ENCODE measurements at places on chromosomes 1 and 21.
A peak's percentile ranks its signal among the peaks of the same experiment; 100 is the strongest.

DNA sequence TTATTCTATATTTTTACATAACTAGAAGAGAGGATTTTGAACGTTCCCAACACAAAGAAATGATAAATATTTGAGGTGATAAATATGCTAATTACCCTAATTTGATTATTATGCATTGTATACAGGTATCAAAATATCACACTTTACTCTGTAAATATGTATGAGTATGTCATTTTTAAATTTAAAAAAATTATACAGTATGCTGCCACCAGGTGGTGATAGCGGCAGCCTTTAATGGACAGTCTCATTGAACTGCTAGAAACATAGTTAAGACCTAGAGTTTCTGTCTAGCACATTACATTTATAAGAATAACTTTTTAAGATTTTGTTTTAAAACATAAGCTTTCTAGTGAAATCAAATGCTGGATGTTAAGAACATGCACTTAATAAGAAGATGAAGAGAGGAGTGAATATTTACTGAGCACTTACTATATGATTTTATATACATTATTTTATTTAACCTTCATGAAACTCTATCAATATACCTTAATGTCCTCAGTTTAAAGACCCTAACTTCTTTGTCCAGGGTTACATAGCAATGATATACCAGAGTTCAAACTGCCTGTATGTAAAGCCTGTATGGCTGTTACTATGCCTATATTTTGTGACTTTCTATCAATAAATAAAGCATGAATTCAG lies 207.1 kb downstream of the NUF2 start:
- DNase-seq: no peak

DNA sequence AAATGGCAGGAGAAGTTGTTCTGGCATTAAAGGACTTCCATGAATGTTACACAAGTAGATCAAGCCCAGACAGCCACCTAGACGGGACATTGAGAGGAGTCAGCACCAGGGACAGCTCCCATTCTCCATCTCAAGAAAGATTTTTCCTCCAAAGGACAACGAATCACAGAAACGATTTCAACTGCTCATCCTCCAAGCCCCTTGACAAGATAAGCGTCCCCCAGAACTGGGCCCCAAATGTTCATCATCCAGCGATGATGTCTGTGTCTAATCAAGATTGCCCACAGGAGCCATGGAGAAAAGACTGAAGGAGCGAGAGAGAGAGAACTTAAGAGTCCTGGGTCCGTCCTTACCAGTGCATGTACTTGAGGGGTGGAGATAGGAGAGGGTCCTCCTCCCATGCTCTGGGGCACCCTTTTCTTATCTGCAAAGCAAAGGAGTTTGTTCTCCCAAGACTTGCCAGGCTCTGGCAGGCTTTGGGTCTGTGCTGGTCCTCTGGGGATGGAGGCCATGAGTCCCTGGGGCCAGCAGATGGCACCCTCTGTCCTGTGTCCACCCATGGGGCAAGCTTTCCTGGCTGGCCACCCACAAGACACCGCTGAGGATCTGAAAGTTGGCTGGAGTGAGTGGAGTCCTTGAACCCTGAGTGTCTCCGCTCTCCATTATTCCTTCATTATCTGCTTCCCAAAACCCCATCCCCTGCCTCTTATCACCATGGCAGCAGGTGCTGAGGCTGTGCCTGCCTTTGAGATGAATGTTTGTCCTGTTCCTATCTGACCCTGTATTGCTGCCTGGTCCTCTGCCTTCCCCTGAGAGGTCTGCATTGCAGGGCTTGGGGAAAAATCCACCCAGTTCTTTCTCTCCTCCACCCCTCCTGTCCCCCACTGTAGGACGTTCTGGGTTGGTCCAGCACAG lies 164.6 kb downstream of the ACTL8 start:
- DNase-seq: no peak

GRCh38 chr1:57377339-57378139 lies 46.3 kb downstream of the DAB1 start:
- peak; percentile 40 for DNase-seq

- no peak for DNase-seq
Observed at GRCh38 chr1:201090541-201090940, 21.7 kb downstream of the CACNA1S start.

DNA sequence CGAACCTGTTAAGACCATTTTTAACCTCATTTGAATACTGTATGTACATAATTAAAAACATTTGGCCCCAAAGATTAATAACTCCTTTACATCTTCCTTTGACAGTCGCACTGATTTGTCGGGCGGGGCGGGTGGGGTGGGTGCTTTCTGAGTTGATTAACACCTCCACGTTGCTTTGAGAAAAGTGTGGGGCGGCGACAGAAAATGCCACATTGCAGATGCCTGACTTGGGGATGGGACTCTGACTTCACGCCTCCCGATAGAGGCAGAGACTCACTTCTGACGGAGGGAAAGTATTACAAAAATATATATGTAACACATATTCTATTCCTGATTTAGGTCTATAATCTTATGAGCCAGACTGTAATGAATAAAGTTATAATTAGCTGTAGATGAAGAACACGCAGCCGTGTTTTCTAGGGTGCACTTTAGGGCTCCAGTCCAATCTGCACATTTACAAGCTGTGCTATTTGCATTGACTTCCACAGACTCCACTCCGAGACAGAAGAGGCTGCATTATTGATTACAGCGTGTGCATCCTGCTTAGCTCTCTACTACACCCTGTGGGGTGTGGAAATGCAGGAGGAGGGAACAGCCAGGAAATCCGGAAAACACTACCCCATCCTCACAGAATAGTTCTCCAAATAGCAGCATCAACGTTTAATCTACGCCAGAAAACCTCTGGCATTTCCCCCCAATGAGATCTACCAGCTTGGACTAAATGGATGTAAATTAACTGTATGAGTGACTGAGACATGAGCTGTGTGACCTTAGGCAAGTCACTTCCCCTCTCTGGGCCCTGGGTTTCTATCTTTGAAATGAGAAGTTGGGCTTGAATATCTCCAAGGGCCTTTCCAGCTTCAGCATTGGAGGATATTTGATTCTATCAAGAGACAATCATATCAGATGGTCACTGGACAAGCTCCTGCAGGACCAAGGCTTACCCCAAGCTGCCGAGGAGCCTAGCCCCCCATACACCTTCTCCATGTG lies 308.0 kb downstream of the RRAGC start:
- DNase-seq: no peak

- DNase-seq: no peak
Observed at GRCh38 chr1:157238585-157238984, 100.4 kb upstream of the ETV3 start.

- no peak for DNase-seq
Observed at GRCh38 chr1:244839656-244840055, 4.2 kb downstream of the COX20 start.

DNA sequence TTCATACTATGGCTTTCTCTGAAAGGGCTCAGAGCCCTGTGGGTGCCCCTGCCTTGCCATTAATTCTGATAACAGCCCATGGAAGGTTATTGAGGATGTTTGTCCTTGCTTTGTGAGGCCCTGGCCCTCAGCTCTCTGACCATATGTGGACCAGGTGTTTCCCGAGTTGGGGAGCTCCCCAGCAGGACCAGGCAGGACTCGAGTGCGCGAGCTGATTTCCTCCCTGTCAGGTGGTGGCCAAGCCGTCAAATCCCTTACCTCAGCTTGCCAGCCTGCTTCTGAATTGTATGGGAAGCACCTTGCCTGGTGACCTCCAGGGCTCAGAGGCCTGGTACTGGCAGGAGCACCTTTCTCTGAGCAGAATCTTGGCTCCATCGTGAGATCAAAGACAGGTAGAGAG lies 17.9 kb upstream of the SDE2 start:
- no peak for DNase-seq

- no peak for DNase-seq
Observed at GRCh38 chr1:222631611-222632208, 13.8 kb downstream of the MIA3 start.

DNA sequence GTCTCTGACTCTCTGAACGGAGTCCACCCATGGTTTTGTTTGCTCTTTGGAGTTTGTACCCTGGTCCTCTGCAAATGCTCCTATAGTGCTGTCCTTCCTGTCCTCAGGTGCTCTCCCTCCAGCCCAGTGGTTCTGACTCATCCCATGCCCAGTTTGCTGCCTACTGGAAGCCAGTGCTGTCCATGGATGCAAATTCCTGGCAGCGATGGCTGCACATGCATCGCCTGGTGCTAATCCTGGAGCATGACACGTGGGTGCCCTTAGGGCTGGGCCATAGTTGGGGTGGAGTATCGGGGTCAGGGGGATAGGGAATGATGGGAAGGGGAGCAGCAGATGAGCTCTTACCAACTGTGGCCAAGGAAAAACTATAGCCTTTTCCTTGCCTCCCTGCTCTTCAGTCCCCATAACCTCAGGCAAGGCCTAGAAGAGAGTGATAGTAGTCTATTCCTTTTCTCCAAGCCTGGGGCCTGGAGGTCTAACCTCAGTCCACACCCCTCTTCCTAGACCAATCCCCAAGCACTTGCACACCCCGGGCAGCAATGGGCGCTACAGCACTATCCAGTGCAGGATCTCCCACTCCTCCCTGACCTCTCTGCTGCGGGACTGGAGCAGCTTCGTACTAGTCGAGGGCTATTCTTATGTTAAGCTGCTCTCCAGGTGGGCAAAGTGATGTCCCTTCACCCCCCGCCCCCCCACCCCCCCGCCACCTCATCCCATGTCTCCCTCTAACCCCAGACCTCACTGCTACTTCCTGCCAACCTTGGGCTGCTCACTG lies 31.6 kb downstream of the HYI start:
- DNase-seq: no peak

DNA sequence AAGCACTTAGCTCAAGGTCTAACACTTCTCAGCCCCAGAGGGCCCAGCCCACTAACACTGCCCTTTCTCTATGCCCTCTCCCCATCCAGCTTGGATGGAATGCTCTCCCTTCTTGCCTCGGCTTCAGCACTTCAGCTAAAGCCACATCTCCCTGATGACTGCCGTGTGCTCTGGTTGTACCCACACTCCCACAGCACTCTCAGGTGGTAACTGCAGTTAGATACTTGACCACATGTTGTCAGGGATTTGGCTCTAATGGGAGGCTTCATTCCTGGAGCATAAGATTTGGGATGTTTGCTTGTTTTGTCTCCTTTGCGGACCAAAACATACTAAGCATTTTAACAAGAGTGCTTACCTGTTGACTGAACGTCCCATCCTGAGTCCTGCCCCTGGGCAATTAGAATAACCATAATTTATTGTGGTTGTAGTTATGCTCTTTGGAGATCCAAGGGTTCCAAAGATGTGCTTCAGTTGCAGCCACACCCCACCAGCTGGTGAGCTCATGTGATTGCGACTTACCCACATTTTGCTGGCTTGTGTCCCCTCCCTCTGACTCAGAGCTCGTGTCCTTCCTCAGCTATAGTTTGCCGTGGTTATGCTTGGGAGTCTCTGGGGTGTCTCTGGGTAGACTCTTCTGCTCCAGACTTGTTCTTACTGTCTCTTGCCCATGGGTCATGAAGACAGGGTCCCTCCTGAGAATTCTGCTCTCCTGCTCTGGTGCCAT lies 7.7 kb upstream of the SLC26A9 start:
- no peak for DNase-seq

- no peak for DNase-seq
Observed at GRCh38 chr1:202852163-202852904, 36.6 kb downstream of the RABIF start.

- peak; percentile 86 for DNase-seq
Observed at GRCh38 chr1:153362187-153362775, 4.6 kb downstream of the S100A9 start.

- no peak for DNase-seq
Observed at GRCh38 chr1:195748969-195749368, 859.3 kb downstream of the KCNT2 start.

- no peak for DNase-seq
Observed at GRCh38 chr1:184021728-184022127, 15.8 kb downstream of the COLGALT2 start.

GRCh38 chr21:25842925-25843324 lies 108.2 kb downstream of the GABPA start:
- no peak for DNase-seq

DNA sequence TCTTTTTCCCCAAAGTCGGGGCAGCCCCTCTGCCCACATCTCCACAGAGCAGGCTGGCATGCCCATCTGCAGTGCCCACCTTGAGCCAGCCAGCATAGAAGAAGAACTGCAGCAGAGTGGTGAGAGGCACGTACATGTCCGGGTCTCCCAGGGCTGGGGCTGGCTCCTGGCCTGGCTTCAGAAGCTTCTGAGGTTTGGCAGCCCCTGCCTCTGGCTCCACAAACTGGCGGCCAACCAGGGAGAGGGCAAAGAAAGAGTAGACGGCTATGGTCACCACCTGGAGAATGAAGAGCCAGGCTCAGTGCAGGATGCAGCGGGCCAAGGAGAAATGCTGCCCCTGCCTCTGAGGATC lies 3.0 kb downstream of the BEST4 start:
- no peak for DNase-seq

DNA sequence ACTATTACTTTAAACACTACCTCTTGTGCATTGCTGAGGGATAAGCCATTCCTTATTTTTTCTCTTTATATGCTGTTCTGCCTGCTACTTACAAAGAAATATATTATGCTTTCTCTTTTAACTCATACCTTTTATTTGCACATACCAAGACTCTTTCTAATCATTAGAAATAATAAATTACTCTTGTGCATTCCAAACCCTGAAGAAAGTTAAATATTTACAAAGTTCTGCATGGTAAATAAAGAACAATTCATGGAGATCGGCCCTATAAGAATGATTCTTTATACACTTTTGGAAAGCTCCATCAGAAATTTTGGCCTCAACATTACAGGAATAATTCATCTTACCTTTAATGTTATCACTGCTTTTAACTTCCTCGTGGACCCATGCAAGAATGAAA lies 86.7 kb upstream of the PALMD start:
- DNase-seq: no peak

DNA sequence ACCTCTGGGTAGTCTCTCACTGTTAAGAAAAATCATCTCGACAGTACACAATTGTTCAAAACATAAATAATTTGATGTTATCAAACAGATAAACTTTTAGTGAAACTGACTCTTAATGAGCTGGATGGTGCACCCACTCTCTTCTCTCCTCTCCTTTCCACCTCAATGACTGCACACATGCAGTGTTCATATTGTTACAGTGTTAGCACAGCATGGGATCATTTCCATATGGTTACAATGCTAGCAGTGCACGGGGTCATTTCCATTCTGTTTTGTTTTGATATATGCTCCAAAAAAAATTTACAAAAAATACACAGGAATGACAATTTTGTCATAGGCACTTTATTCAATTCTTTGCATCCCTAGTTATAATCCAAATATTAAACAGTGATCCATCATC lies 26.4 kb upstream of the RNF187 start:
- DNase-seq: peak; percentile 53

Measured in NCI-H2171 treated with DMSO at 0.1 percent for 48 hours (cell line).